ENCODE measurements at places on chromosomes 3 and 15.

- DNase-seq = no peak
These were observed 297.1 kb upstream of the RARB start for GRCh38 chr3:25130724-25131520.

- DNase-seq = peak; percentile 48
These were observed 13.1 kb upstream of the BLOC1S6 start for GRCh38 chr15:45573961-45574629.

- no peak for DNase-seq
These were observed 147.1 kb downstream of the PGPEP1L start for GRCh38 chr15:98860281-98861041.

DNA sequence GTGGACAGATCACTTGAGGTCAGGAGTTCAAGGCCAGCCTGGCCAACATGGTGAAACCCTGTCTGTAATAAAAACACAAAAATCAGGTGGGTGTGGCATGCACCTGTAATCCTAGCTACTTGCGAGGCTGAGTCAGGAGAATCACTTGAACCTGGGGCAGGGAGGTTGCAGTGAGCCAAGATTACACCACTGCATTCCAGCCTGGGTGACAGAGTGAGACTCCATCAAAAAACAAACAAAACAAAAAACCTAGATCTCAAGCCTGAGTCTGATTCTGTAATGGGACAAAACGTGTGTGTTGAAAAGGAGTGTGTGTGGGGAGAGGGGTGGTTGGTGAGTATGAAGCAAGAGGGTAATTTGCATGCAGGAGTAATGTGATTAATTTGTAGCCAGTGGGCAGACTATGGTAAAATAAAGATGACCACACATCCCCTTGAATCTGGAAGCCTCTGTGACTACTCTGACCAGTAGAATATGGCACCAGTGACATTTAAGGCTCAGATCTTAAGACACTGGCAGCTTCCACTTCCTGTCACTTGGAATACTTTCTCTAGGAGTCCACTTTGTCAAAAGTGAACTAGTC, 18.4 kb upstream of the OPA1 start:
- DNase-seq = no peak

GRCh38 chr3:10798600-10799367, 17.2 kb upstream of the SLC6A11 start:
- DNase-seq = no peak

DNA sequence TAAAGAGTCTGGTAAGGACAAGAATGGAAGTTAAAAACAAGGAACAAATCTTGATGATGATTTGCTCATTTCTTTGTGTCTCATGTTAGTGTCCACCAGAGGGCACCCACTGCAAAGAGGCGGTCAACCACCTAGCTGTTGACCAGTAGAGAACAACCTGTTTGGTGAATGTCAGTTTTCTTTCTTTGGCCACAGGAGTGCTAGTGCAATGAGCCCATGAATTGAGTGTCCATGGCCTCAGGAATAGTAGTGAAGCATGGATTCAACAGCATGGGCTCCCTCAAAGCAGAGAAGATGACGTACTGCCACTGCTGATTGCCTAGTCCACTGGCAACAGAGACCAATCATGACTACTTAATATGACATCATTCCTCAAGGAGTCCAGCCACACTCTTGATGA, 10.7 kb upstream of the CNTN6 start:
- peak; percentile 71 for DNase-seq

DNA sequence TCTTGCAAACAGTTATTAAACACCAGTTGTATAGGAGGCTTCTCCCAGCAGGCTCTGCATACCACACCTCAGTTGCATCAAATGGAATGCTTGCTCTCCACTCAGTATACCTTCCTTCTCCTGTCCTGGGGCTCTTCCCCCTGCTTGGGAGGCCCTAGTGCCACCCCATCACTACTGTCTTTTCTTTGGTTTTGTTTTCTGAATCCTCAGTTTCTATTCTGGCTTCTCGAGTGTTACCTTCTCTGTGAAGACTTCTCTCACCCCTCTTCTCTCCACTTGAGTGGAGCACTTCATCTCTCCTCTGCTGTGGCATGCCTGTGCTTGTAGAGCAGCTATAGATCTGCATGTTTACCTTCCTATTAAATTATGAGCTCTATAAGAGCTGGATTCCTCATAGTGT, 75.7 kb upstream of the TPRG1 start:
- DNase-seq = no peak

DNA sequence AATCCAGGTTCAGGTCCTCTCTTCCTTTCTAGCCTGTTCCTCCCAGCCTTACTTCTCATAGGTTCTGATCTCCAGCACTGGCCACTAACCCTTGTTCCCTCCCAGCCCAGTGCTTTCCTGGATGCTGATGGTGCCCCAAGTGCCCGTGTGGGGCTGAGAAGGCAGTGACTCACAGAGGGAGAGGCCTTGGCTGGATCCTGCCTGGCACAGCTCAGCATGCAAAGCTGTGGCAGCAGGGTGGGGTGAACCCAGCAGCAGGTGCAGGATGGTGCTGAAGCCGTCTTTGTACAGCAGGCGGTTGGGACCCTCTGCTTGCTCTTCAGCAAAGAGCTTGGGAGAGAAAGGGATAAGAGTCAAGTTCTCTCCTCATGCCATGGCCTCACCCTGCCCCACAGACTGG, 7.6 kb downstream of the LPCAT4 start:
- DNase-seq = no peak

GRCh38 chr3:6060251-6060650, 800.7 kb upstream of the GRM7 start:
- no peak for DNase-seq

DNA sequence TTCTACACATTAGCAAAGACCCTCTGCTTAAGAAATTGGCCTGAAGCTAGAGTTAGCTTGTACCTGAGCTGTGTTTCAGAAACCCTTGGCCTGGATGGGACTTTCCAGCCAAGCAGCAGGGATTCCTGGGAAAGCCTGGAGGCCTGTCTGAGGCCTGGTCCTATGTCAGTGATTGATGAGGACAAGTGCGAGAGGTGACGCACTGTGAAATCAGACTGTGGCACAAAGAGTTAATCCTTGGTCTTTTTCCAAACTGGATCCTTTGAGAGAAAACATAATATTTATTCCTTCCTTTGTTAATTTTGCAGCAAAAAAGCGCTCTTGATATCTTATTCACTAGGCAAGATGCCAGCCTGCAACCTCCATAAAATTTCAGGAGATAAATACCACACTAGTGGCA, 225.0 kb upstream of the ATP11B start:
- DNase-seq = no peak

DNA sequence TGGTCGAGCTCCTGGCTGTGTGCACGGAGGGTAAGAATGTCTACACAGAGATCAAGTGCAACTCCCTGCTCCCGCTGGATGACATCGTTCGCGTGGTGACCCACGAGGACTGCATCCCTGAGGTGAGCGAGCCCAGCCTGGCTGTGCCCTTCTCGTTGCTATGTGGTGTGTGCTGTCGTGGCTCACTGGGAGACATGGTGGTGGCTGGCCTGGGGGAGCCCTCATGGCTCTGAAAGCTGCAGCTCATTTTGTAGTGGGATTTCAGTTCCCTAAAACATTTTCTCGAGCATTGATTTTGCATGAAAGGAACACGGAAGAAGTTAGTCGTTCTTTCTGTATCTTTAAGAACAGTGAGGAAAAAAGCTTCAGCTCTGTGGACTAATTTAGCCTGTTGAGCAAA, 200.5 kb downstream of the ITPR1 start:
- no peak for DNase-seq

- DNase-seq = no peak
These were observed 139.4 kb downstream of the SLCO3A1 start for GRCh38 chr15:91992945-91993344.

DNA sequence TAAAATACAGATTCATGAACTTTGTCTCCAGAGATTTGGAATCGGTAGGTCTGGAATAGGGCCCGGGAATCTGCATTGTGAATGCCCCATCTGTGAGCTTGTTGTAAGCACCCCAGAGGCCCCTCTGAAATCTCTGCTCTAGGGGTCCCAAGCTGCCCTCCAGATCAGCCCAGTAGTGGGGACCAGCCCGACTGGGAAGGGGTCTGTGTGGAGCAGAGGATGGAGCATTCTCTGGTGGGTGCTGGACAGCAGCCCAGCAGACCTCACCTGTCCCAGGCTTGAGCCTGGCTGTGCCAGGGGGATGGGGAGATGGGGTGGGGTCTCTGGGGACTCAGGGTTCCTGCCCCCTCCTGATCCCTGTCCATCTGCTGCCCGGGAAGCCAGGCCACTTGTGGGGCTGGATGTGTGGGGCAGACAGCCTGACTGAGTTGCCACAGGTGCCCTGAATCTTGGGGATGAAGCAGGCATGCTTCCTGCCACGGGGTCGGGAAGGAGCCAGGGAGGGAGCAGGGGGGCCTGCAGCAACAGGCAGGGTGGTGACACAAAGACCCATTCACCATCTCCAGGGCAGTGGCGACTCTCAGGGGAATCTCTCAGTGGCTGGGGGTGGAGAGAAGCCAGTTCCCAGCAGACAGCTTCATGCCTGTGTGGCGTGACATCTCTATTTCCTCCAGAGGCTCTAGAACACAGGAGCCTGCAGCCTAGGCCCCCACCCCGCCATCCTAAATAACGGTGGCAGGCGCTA, 99.3 kb downstream of the WNT7A start:
- DNase-seq = no peak

- no peak for DNase-seq
These were observed 840.0 kb downstream of the EPHA3 start for GRCh38 chr3:89947337-89947954.

- DNase-seq = peak; percentile 11
These were observed 153.5 kb upstream of the GOLIM4 start for GRCh38 chr3:168249205-168249549.

- DNase-seq = no peak
These were observed 82.5 kb downstream of the KLF13 start for GRCh38 chr15:31409171-31409570.

GRCh38 chr3:94036909-94037507, 8.6 kb upstream of the STX19 start:
- no peak for DNase-seq

DNA sequence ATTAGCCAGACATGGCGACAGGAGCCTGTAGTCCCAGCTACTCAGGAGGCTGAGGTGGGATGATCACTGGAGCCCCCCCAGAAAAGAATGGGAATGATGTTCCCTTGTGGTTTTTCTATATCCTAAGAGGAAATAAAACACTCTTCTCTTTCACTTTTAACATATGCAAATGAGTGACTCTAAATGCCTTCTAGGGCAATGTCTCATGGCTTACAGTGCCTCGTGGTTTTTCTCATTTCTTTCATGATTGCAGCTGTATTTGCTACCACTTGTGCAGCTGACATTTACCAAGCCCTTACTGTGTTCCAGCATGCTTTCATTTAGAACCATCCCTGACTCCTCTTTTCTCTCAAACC, 26.4 kb downstream of the STOML1 start:
- no peak for DNase-seq

DNA sequence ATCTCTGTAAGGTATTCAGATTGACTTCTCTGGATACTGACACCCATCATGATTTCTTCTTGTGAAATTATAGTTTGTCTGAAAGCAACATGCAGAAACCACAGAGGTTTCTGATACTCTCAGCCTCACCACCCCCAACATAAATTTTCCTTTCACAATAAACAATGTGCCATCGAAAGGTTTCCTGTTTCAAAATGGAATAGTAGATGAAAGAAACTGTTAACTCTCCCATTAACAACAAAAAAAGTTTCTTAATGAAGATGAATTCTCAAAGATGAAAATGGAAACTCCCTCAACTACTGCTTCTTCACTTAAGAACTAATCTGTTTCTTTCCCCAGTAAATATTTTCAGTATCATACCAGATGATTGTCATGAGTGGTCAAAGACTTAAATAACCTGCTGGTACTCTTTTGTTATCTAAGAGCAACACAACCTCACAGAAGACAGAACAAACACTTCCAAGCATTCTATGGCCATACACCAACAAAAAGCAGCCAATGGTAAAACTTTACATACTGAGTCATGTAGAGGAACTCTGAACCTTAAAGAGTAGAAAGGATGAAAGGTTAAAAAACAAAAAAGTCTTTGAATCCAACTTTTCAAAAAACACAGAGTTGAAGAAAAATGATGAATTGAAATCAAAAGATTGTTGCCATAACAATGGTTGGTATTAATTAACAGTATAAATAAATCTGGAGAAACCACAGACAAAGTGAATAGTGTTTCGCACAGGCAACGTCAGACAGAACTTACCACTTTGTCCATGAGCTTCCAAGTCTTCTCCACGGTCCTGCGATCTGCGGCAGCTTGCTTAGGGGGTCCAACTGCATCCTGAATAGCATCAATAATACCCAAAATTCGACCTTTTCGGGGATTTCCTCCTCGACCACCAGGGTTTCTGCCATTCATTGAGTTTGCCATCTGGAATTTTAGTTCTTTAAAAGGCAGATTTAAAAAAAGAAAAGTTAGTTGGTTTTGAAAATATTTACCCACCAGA, 1.9 kb downstream of the CBLB start:
- DNase-seq = peak; percentile 10

DNA sequence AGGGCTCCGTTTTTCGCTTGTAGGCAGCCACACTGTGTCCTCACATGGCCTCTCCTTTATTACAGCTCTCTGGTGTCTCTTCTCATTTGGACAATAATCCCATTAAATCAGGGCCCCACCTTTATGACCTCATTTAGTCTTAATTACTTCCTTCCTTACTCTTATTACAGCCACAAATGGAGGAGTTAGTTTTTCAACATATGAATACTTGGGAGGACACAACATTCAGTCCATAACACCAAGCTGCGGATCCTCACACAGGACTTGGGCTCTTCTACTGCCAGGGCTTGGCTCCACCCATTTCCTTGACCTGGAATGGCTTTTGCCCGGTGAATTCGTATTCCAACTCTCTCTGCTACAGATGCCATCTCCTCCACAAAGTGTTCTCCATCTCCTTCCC, 74.3 kb upstream of the SLC7A14 start:
- no peak for DNase-seq

- no peak for DNase-seq
These were observed 248.5 kb downstream of the ZMAT3 start for GRCh38 chr3:178823150-178823549.

DNA sequence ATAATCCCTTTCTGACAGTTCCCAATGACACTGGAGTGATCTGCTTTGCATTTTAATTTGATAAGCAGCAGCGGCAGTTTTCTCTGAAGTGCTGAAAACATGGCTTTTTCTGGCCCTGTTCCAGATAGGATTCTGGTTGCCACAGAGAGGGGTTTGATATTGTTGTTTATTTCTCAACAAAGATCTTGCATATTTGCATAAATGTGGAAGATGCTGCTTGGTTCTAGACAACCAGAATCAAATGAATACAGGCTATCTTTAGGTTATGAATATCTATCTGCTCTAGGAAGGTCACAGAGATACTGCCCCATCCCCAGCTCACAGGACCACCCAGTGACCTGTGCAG, 137.1 kb downstream of the ZNF609 start:
- no peak for DNase-seq

- no peak for DNase-seq
These were observed 76.9 kb downstream of the UBP1 start for GRCh38 chr3:33363113-33363800.

DNA sequence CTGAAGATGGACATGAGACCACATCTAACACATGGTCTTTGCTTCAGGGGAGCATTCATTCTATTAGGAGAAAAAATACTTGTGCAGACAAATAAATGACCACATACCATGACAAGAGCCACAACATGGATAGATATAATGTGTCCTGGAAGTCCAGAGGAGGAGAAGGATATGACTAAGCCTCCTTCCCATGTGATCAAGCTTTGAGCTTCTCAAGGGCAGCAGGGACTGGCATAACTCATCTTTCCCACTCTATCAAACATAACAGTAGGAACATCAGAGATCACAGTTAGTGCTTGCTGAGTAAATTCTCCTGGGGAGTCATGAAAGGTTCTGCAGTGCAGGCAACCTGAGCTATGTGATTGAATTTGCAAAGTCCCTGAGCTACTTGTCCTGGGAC, 86.0 kb upstream of the LPP start:
- no peak for DNase-seq

All from Calu3 (cell line).